ENCODE measurements at places on chromosomes 11 and 22.

GRCh38 chr22:37362621-37363020 lies 64.7 kb downstream of the ELFN2 start:
- peak; percentile 26 for DNase-seq

- no peak for DNase-seq
Observed at GRCh38 chr11:104637662-104638170, 260.5 kb downstream of the CASP12 start.

- DNase-seq, result no peak
Observed at GRCh38 chr11:101738452-101738851, 154.6 kb upstream of the TRPC6 start.

DNA sequence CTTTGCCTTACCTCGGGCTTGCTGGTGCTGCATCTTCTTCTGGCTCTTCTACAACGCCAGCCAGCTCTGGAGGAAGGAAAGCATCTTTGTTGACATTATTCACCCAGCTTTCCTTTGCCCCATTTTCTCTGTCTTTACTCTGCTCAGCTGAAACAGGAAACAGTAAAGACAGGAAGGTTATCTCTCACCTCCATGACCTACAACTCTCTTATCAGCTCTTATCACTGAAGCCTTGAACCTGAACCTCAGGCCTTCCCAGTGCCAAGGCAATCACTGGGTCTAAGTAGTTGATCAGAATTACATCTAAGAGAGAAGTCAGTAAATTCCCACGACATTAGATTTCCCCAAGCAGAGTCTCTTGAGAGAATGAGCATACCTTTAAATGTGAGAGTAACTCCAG lies 59.6 kb upstream of the CCDC89 start:
- DNase-seq, result no peak

DNA sequence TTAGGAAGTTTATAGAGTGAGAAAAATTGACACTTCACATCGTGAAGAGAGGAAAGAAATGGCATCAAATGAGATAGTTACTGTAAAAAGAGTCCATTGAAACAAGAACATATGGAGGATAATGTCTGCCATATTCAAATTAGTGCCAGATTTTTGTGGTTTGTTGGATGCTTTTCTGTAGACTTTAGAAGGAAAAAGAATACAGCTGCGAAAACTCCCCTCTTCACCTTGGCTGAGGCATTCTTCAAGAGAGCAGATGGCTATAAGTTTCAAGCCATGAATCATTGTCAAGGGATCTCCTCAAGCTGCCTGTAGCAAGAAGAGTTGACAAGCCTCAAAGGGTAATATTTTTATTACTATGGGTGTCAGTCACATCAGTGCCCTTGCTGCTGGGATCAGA lies 507.4 kb upstream of the RAG2 start:
- DNase-seq, result peak; percentile 10

DNA sequence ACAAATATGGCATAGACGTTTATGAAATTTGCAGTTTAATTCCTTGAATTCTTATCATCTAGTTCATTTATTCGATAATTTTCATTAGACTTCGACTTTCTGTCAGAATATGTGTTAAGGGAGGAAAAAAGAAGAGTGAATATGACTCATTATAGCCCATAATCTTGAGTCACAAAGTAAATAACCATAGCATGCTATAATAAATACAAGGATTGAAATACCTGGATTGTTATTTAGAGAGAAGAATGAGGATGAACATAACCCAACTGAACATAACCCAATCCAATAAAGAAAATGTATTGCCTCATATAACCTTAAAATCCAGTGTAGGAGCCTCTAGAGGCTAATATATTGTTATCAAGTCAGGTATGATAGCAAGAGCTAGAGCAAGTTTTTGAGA lies 1858.3 kb upstream of the RAG2 start:
- no peak for DNase-seq

DNA sequence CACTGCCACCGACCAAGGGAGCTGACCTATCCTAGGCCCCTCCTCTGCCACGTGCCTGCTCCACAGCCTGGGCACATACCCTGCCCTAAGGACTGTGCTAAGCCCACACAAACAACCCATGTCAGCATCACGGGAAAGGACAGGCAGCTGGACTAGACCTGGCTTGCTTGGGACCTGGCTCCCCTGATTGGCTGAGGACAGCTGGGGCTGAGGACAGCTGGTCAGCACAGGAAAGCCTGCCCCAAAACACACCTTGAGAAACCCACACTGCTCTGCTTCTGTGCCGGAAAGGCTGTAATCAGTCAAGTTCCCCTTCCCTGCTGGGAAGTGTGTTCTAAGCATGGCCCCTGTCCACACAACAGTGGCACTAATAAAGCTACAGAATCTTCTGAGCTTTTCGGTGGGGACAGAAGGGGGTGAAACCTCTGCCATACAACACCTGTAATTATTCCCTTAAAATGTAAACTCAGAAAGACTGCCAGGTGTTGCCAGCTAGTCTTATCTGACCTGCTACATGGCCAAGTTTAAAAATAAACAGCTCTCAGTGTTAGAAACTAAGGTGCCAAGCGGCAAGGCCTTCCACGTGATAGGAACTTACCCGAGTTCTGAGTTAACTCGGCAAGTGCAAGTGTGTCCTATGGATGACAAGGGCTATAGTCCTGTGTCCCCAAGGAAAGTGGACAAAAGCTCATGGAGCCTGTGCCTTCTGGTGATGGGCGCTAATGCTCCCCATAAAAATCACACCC lies 35.7 kb upstream of the ARFGAP3 start:
- no peak for DNase-seq

DNA sequence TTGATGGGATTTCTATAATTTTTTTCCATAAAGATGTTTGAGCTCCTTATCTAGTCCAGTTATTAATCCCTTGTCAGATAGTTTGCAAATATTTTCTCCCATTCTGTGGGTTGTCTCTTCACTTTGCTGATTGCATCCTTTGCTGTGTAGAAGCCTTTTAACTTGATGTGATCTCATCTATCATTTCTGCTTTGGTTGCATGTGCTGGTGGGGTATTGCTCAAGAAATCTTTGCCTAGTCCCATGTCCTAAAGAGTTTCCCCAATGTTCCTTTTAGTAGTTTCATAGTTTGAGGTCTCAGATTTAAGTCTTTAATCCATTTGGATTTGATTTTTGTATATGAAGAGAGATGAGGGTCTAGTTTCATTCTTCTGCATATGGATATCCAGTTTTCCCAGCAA lies 1.7 kb upstream of the IL2RB start:
- DNase-seq, result no peak

DNA sequence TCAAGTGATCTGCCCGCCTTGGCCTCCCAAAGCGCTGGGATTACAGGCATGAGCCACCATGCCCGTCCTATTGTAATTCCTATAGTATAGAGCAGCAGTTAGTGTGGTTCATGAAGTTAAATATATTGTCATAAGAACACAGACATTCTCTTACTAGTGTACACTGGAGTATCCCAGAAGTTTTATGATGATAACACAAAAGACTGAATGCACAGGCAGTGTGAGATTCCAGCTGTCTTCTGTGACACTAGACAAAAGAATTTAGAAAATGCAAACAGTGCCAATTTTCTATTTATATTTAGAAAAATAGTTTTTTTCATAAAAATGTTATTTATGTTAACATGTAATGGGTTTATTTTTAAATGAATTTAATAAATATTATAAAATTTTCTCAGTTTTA lies 39.4 kb upstream of the RBX1 start:
- DNase-seq, result no peak

DNA sequence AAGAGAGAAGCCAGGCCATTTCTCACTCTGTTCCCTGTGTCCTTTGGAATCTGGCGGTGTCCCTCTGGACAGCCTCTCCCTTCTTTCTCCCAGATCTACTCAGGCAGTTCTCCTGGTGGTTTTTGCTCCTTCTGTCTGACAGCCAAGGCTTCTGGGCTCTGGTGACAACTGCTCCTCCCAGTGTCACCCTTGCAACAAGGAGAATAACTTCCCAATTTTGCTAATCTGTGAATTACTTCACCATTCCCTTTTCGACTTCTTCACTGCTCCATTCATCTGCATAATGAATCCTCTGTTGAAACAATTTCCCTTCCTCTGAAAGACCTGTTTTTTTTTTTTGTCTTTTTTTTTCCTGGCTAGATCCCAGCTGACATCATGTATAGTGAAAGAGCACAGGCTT lies 56.3 kb upstream of the PDE3B start:
- no peak for DNase-seq

DNA sequence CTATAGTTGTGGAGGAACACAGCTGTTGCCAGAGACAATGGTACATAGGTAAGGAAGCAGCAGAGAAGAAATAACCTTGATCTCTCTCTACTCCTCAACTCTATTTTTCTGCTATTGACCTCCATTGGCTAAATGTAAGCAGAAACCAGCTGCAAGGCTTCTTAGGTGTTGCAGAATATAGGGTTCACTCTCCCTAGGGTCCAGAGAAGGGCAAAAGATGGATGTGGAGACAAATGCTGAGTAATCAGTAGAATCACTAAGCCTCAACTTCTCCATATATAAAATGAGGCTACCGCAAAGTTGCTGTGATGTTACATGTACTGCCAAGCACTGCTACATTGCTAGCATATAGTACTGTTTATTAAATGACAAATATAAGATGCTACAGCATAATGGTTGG lies 120.6 kb downstream of the PDE3B start:
- DNase-seq, result no peak

- DNase-seq, result no peak
Observed at GRCh38 chr22:38494498-38494897, 11.6 kb downstream of the DDX17 start.

DNA sequence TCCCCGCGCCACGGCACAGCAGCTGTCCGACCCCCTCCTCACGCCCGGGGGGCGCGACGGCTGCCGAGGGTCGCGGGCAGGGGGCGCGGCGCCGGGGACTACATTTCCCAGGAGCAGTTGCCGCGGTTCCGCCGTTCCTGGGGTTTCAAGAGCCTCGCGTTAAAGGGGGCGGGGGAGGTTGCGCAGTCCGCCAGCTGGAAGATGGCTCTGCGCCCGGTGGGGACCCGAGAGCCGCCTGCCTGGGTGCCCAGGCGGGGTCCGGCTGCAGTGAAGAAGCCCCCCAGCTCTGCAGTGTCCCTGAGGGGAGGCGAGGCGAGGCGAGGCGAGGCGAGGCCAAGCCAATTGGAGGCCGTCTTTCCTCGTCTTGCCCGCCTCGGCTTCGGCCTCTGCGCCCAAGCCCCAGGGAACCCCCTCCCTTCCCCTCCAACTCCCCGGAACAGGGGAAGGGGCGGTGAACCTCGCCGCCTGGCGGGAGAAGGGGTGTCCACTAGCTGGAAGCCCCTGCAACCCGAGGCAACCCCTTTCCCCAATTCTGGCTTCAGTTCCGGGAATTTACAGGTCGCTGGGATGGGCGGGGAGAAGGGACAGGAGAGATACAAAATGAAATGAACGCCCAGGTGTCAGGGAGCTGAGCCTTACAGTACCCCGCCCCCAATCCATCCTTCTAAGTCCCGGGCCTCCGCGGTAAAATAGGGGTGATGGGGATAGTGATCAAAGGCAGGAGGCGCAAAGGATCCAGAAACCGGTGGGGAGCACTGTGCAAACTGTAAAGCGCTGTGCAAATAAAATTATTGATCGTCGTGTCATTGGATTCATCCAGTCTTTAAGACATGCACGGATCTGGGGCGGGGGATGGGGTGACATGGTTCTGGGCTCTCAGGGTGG lies 5.2 kb upstream of the GCAT start:
- no peak for DNase-seq

- DNase-seq, result no peak
Observed at GRCh38 chr11:14101388-14101787, 138.9 kb downstream of the SPON1 start.

DNA sequence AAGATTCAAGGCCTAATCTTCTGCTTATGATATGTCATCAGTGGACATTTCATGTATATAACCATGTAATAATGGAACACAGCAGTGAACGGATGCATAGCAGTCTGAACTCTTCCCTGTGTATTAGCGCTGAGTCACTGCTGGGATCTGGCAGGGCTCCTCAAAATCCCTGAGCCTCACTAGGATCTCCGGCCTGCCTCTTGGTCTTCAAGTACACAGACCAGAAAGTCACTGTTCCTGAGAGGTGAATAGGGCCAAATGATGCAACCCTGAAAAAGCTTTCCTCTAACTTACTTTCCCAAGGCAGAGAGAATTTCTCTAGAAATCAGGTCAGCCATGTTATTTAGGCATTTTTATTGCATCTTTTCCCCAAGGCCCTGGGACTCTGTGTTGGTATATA lies 35.0 kb downstream of the POU2AF1 start:
- peak; percentile 80 for DNase-seq

DNA sequence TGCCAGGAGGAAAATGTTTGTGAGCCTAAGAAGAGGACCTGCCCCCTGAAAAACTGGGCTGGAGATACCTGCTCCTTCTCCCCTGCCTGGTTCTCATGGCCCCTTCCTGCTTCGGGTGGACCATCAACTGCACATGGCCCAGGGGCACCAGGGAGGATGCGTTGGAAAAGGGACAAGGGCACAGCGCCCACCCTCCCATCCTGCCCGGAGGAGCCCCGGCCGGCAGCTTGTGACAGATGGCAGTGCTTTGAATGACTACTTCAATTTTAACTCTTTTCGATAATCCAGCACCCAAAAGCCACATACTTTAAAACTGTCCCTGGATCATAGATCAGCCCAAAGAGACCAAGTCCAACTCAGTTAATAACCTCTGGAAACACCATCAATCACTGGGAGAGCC lies 135.8 kb upstream of the NECTIN1 start:
- no peak for DNase-seq
